ENCODE measurements at places on chromosomes 1 and 21.

DNA sequence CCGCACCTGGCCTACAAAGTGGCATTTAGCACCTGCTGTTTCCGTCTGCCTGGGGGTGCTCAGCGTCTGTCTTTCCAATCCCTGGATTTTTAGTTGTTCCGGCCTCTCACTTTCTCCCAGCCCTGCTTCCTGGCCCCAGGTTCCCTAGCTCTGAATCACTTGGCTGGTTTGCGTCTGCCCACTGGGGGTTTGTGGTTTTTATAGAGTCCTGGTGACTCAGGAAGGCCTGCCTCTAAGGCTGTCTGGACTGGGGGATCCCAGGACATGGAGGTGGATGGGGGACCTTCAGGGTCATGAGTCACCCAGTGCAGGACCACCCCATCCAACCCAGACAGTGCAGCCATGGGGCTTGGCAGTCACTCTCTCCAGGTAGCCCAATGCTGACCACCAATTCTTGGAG is 53.5 kb downstream of the MRPL37 start:
- no peak for DNase-seq

GRCh38 chr1:6711174-6711573 is 9.6 kb upstream of the DNAJC11 start:
- no peak for DNase-seq

- DNase-seq, result no peak
Observed at GRCh38 chr1:209785592-209785991, 1.2 kb upstream of the C1orf74 start.

- DNase-seq, result no peak
Observed at GRCh38 chr1:2031546-2032540, 12.7 kb downstream of the GABRD start.

- DNase-seq, result no peak
Observed at GRCh38 chr1:206963119-206963712, 7.0 kb downstream of the FCAMR start.

GRCh38 chr1:160669276-160669675 is 22.4 kb upstream of the SLAMF1 start:
- DNase-seq, result no peak

DNA sequence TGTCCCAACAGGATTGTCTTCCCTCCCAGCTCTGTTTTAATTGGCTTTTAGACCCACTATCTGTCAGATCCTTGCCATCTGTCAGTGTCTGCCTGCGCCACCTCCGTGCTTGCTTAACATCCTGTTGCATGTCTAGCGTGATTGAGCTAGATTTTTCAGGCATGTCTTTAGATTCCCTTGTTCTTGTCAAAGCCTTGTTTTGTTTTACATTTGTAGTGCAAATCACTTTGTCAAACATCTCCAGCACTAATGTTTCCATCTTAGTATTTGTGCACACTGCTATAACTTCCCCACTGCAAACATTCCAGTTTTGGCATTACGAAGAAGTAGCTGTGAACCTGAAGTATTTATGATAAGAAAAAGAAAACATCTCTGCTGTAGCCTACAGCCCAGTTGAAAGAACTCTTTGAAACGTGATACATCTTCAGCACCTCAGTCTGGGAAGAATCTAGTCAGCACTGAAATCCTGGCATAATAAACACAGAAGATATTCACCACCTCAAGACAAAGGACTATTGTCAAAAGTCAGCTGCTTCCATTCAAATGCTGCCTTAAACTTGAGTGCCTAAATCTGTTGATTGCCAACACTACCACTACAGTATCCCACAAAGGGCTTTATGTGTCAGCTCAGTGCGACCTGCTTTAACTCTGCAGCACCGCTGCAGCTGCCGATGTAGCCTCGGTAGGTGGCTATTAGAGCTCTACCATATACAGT is 105.0 kb downstream of the FNBP1L start:
- DNase-seq, result no peak

- DNase-seq, result no peak
Observed at GRCh38 chr1:203860396-203861025, 888 bp upstream of the SNRPE start.

- no peak for DNase-seq
Observed at GRCh38 chr1:19860418-19860817, 21.8 kb upstream of the OTUD3 start.

DNA sequence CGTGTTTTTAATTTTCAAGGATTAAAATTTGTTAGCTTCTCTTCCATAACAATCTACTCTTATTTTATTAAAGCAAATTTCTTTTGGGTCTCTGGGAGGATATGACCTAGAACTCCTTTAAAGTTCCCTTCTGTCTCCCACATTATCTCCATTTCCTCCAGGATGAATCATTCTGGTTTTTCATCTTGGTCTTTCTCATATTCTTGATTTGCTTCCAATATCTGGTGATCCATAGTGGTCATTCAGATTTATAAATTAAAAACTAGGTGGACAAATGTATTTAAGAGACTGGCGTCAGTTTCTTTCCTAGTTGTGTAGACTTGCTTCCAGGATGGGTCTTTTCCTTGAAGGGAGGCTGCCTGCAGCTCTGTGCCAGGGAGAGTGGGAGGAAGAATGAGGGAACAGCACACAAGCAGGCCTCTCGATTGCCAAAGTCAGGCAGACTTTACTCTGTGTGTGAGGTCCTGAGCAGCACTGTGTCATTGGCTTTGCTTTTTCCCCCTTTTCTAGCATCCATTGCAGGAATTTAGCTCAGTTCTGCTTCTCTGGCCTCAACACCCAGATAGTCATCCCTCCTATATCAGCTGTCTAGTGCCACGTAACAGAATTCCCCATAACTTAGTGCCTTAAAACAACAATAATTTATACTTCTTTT is 48.1 kb upstream of the FOXO6 start:
- DNase-seq, result no peak

DNA sequence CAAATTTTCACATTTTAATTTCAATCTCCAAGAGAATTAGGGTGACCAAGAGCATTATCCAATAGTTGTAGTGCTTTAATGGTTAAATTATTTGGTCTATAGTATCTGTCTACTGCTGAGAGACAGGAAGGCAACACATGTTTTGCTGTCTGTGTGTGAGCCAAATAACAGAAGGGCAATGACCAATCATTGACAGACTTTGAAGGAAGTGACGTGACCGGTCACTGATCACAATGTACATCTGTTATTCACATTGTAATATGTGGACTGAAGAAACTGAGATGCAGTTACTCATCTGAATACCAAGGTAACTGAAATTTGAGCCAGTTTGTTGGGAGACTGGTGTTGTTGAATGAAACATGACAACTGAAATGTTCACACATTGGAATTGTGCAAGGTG is 196.7 kb downstream of the LRRC40 start:
- DNase-seq, result no peak

- DNase-seq, result no peak
Observed at GRCh38 chr1:201360486-201360885, 17.0 kb downstream of the TNNT2 start.

- DNase-seq, result no peak
Observed at GRCh38 chr1:41486053-41486370, 1.5 kb upstream of the EDN2 start.

DNA sequence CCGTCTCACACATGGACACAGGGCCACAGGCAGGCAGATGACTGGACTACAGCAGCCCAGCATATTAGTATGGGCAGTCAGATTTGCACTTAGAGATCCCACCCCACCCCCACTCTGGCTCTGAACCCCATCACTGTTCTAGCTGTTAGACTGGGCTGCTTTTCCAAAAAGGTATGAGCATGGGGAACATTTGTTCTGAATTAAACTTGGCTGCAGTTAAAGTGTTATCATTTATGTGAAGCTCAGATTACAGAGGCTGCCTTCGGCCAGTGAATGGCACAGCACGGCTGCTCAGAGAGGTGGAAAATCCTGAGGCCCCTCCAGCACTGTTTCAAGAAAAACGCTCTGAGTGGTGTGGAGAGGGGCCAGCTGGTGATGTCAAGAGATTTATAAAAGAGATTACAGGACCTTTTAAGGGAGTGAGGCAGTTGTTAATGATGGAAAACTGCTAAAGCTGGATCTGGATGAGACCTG is 6.9 kb upstream of the NOS1AP start:
- DNase-seq, result no peak

DNA sequence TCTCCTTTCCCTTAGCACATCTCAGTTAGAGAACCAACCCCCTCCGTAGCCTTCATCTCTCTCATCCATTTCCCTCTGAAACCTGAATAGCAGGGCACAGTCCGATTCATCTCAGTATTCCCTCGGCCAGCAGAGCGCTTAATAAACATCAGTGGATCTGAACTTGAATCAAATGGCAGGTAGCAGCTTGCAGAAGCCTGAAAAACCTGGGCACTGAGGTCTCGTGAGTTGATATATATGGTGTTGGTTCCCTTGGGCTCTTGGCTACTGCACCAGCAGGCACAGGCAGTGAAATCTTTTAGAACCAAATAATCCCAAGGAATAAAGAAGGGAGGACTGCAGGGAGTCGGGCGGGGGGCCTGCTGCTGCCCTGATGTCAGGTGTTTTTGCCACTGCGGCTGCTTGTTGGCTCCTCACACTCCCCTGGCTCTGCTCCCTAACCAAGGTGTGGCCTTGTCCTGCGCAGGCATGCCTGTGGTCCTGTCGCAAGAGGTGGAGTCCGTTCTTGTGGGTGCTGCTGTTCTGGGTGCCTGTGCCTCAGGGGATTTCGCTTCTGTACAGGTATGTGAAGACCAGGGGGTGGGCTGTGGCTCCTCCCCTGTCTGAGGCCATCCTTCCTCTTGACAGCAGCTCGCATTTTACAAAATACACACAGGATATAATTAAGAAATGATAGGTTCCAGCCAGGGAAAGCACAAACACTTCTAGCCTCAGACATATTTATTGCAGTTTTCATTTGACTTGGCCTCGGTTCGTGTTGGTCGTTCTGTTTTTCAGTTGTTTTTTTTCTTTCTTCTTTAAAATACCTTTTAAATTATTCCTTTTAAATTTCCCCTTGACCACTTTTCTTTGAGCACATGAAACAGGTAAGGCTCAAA is 140.9 kb upstream of the HOOK1 start:
- no peak for DNase-seq

DNA sequence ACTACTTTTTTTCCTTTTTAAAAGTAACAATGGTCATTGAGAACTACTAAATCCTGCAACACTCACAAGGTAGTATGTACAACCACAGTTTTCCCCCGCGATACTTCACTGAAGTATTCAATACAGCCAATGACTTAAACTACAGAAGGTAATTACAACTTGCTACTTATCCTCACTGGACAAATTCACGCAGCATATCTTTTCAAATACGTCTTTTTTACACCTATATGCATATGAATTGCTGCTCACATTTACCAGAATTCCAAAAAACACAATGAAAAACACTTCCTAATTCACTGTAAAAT is 12.4 kb downstream of the NRIP1 start:
- DNase-seq, result no peak

- DNase-seq, result no peak
Observed at GRCh38 chr1:182301026-182301436, 90.6 kb downstream of the GLUL start.

DNA sequence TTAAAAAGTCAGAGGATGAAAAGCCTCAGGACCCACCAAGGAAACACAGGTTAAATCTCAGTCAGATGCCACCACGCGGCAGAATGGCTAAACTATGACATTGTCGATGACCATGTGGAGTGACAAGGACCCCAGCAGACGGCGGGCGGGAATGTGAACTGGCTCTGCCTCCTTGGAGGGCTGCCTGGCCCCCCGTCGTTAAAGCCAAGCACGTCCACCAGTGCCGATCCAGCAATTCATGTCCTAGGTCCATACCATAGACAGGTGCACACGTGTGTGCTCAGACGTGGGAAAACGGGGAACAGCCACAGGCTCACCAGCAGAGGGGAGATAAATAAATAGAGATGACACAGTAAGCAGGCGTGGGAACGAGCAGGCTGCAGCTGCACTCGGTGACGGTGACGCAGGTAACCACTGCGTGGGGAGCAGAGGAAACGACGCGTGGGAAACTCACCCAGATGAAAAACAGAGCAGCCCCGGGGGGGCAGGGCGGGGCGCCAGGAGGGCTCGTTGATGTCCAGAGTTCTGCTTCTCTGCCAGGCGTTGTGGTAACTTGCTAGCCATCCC is 28.3 kb upstream of the PCBP3 start:
- DNase-seq, result peak; percentile 71

DNA sequence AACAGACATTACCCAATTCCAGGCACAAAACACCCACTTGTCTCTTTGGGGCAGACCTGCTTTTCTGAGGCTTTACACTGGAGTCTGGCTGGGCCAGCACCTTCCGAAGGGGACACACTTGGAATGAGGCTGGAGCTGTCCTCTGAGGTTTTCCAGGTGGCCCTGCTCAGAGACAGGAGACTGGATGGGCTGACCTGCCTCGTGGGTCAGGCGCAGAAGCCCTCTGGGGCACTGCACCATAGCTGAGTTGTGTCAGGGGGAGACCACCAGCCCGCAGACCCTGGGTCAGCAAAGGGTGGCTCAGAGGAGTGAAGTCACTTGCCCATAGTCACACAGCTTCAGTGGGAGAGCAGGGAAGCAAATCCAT is 1.8 kb downstream of the SH2D5 start:
- DNase-seq, result no peak

DNA sequence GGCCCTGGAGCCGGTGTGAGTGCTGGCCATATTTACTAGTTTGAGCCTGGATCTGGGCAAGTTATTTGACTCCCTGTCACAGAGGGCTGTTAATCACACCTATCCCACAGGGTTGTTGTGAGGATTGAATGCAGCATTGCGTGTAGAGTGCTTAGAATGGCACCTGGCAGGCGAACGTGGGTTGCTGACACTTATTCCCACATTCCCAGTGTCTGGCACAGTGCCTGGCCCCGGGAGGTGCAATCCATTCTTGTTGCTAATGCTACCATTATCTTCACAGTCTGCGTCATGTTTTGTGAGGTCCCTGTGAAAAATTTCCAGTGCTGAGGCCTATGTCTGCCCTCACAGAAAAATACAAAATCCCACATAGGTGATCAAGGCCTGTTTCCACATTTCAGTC is 66.1 kb downstream of the CD2 start:
- DNase-seq, result no peak

DNA sequence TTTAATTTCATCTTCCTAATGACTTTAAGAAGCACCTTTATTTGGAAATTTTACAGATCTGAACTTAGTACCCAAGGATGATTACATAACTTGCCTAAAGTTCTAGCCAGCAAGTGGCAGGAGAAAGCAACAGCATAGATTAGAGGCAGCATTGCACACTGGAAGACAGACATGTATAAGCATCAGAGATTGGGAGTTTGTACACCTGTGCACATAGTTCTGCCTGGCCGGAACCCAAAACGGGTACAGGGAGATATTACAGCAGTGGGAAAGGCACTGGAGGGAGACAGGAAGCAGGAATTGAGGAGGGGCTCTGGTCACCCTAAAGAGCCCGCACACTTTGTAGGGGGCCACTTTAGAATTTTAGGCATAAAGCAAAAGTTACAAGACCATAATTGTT is 19.3 kb downstream of the GBP6 start:
- DNase-seq, result no peak

DNA sequence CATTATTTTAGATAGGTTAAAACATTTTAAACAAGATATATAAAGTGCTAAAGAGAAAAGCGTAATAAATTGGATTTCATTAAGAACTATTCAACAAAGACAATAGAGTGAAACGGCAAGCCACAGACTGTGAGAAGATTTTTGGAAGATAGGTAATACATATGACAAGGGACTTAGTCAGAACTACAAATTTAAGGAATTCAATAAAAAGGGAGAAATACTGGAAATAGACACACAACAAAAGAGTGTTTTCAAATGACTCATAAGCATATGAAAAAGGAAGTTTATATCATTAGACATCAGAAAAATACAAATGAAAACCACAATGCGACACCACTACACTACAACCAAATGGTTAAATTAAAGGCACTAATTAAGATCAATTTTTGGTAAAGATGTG is 90.5 kb downstream of the GDAP2 start:
- DNase-seq, result no peak

GRCh38 chr1:247444571-247444970 is 13.3 kb downstream of the OR2B11 start:
- no peak for DNase-seq
